Suppressor macrophage treated with lipopolysaccharide for 4 hours (primary cell): ENCODE measurements at places on chromosomes 1 and 21.

DNA sequence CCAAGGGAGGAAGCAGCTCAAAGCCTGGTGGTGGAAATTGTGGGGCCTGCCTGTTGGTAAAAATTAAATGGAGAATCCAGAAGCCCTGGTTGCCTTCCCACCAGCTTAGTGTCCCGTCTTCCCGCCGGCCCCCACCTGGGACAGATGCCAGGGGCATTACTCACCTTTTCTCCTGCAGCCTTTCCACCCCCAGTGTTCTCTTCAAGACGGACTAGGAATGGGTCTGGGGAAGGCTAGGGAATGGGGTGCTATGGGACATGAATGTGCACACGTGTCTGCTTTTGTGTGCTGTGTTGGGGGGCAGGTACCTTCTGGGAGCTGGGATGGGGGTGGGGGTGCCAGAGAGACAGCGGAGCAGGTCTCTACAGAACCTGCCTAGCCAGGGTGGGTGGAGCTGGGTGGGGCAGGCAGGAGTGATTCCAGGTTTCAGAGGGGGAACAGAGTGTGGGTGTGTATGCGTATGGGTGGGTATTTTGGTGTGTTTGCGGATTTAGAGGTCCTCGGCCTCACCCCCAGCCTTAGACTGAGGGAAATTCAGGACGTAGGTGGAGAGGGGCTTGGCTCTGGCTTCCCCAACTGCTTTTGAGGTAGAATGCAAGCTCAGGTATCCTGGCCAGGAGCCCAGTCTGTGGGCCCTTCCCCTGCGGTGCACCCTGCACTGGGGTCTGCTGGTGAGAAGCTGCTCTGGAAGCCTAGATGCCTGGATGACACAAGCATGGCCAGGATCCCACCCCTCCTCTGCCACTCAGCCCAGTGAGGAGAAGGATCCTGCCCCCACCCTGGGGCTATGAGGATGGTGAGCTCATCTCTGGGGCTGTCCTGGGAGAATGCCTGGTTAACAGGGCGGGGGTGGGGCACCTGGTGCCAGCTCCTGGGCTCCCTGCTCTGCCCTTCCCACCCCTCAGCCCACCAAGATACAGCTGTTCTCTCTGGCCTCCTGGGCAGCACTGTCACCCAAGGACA, 7.8 kb downstream of the VANGL2 start:
- no peak for DNase-seq

DNA sequence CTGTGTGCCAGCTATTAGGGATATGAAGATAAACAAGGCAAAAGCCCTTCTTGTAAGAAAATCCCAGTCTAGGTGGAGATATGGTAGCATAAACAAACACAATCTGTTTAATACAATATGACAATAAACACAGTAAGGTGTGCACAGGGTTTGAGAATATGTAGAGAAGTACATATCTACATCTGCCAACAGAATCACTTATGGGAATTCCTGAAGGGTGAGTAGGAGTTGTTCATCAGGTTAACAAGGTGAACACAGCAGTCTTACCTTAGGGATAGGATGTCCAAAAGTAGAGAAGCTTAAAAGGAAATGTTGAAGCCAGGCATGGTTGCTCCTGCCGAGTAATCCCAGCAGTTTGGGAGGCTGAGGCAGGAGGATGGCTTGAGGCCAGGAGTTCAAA, 57.7 kb upstream of the LRRC7 start:
- no peak for DNase-seq

DNA sequence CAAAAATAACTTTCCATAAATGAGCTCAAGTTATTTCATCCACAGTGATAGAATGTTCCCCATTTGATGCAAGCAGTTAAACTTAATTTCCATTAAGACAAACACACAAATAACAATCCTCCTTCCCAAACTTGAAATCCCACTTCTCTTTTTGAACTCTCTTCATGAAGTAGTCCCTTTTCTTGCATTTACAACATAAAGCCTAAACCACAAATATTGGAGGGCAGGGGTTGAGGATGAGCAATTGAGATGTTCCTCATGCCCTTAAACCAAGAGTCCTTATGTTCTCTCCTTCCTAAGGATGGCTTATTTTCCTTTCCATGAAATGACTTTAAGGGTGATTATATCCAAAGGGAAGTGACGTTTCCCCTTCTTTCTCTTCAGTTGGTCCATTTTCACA, 228.8 kb downstream of the DISC1 start:
- peak; percentile 30 for DNase-seq

GRCh38 chr1:156692925-156693847, 12.2 kb downstream of the CRABP2 start:
- no peak for DNase-seq

DNA sequence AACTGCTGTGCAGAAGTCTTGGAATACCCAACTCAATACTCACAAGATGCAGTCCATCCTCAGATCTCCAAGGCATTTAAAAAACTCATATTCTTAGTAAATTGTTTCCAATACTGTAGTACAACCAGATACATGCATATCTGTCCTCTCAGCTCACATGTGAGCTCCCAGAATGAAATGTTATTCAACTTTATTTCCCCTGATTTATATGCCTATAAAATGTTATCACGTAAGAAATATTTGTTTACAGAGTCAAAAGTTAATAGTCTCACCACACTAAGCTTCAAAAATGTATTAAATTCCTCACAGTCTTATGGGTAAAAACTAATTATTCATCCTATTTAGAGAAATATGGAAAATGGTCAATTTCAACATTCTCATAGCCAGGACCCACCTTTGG, 56.6 kb downstream of the LTN1 start:
- DNase-seq, result no peak

GRCh38 chr1:31620631-31621497, 3.4 kb downstream of the HCRTR1 start:
- DNase-seq, result no peak

DNA sequence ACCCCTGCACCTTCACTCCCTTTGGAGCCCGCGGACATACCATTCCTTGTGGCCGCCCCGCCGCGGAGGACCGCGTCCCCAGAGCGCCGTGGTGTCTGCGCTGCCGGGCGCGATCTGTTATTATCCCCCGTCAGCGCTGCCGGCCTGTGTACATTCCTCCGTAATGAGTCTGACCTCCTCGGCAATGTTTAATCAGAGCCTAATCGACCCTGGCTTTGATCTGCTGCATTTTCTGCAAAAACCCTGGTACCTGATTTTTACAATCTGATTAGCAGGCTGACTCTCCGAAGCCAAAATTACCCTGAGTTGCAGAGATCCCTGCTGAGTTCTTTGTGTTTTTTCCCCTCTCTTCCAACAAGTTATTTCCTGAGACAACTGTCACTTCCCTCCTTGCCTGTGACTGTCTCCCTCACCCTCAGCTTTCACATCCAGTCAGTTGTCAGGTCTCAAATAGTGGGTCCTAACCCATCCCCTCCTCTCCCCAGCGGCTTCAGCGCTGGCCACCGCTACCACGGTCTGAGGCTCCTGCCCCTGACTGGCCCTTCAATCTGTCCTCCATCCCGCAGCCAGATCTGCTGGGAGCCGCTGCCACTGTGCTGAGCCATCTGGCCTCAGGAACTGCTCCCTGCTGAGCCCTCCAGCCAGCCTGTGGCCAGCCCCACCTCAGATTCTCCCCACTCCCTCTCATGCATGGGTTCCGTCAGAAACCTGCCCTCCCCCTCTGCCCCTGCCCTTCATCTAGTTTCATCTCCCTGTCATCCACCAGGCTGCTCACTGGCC, 53.5 kb downstream of the GLIS1 start:
- no peak for DNase-seq

- DNase-seq, result no peak
These were observed 7.9 kb upstream of the RAB7B start for GRCh38 chr1:206011057-206011456.

GRCh38 chr1:14661222-14661621, 62.7 kb downstream of the KAZN start:
- no peak for DNase-seq

DNA sequence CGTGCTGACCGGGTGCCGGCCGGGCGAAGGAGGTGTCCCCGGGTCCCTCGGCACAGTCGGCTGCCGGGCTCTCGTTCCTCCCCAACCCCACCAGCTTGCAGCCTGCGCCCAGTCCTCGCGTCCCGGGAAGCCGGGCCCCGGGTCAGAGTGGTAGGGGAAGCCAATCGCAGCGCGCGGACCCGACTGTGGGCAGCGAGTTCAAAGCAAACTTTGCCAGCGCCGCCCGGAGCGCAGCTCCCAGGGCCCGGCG, 328 bp downstream of the MYCL start:
- DNase-seq, result peak; percentile 52

- no peak for DNase-seq
These were observed 21.3 kb upstream of the DHX9 start for GRCh38 chr1:182817802-182818201.

DNA sequence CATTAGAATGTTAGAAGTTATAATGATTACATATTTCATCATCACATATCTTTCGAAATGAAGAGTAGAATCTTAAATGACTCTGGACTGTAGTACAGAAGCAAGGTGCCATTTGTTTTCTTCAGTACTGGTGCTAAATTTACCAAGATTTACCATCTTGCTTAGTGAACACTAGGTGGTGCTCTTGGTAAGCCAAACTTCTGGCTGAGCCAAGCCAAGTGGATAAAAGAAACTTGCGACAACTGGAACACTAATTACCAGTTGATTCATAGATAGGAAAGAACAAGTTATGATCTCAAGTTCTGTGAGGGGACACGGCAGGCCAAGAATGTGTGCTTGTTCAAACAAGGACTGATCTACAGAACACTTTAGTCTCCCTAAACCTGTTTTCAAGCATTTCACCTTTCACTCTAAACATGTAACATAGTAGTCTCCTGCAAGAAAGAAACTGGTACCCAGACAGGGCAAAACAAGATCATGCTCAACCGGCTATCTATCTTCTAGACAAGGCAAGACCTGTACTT, 19.8 kb downstream of the SPRTN start:
- DNase-seq, result peak; percentile 75
